ENCODE measurements at places on chromosomes 6 and 20.

DNA sequence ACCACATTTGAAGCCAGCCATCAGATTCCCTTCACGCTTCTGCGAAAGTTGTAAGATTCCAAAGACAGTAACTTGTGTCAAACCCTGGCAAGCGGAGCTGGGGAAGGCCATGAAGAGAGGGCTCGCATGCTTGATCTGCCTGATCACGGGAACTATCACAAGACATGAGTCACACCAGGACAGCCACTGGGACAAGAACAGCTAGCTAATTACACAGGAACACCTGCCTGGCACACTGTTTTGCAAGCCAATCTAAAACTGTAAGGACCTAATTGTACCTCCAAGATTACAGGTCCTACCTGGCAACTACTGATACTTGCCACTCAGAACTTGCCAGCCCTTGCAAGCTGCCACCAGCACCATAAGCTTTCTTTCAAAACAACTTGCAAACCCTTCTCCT lies 289.3 kb downstream of the KIF16B start:
- no peak for DNase-seq

DNA sequence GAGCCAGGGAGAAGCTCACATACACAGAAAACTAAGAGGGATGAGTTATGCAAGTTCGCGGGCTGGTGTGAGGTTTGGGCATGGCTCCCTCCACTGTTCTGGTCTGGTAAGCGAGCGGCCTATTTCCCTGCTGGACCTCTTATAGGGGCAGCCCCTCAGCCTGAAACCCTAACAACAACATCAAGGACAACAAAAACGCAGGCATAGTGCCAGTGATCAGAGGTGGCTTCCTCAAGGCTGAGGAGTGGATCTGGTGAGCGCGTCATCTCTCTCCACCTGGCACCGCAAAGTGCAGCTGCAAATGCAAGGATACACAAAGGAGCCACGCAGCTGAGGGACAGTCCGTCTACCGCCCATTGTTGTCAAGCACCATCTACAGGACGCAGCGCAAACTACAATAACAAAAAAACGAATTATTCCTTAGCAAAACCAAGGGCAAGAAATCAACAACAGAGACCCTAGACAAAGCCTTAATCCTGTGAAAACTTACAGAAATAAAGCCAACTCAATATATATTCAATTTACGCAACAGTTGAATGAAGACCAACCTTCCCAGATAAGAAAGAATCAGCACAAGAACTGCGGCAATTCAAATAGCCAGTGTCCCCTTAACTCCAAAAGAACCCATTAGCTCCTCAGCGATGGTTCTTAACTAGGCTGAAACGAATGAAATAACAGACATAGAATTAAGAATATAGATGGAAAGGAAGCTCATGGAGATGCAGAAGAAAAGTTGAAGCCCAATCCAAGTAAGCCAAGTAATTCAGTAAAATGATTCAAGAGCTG lies 9.2 kb upstream of the DEFB110 start:
- DNase-seq: no peak

GRCh38 chr6:79640146-79641111 lies 9.3 kb downstream of the SH3BGRL2 start:
- DNase-seq: no peak

GRCh38 chr6:112626468-112627082 lies 279.4 kb downstream of the RFPL4B start:
- DNase-seq: no peak

DNA sequence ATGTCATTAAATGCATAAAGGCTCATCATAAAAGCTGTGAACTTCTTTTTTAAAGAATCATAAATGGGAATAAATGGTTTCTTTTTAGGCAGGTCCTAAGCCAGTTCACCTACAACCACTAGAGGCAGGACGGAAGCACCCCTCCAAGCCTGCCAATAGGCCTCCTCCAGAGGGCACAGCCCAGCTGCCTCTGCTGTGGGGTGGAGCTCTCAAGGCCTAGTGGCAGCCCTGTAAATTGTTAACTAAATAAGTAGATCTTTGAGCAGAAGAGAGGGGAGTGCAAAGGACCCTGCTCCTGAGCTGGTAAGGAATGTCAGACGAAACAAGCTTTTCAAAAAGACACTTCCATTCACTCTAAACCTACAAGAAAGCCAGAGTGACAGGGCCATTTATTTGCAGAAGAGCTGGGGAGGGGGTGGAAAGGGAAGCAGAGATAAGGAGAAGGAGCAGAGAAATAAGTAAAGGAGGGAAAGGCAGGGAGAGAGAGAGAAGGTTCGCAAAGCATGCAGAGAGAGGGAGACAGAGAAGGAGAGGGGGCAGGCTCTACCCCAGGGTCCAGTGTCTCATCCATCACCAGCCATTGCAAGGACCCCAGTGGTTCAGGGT lies 18.0 kb upstream of the MAFB start:
- DNase-seq: no peak

GRCh38 chr20:19451231-19451922 lies 238.9 kb downstream of the SLC24A3 start:
- DNase-seq: no peak

DNA sequence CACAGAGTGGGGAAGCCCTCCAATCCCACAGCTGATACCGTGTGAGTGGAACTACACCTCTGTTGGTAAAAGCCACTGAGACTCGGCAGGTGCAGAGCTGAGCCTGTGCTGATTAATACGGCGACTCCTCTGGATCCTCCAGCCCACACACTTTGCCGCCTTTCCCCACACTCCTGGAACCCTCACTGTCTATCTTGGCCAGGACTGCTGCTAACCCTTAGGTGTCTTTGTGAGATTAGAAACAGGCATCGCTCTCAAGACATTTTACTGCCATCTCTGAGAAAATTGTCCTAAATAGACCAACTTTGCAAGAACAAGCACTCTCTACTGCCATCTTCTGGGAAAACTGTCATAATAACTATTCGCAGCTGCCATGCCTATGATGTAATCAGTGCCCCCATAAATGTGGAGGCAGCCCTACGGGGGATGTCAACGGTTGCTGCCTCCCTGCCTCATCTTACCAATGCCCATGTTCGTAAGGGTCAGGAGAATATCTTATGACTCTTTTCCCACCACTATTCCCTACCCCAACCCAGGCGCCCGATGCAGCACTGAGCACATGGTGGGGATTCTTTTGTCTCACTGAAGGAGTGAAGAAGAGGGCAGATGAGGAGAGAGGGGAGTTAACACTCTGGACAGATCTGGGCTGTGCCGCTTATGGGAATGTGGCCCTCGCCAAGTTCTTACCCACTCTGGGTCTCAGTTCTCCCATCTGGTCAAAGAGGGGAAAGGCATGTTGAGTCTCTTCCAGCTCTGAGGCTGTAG lies 26.1 kb upstream of the KCNB1 start:
- DNase-seq: peak; percentile 33

GRCh38 chr20:21174516-21175239 lies 48.8 kb downstream of the KIZ start:
- no peak for DNase-seq

DNA sequence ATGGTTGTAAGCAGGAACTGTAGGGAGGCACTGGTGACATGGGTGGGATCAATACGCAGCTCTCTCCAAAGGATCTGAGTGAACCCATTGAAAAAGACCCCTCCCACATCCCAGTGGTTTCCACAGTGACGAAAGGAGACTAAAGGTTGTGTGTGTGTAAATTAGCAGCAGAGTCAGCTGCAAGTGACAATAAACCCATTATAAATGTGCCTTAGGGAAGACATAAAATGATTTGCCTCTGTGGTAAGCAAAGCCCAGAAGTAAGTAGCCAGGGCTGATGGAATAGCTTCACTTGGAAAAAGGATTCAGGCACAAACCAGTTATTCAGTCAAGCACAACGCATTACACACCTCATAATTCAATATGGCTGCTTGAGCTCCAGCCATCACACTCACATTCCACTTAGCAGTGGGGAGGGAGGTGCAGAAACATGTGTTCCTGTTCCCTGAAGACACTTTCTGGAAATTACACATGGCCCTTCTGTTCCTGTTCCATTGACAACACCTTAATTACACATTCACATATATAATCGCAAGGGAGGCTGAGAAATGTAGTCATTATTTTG lies 231.4 kb downstream of the PREX1 start:
- no peak for DNase-seq

- DNase-seq: no peak
These were observed 169.5 kb downstream of the SLC24A3 start for GRCh38 chr20:19381947-19382346.

DNA sequence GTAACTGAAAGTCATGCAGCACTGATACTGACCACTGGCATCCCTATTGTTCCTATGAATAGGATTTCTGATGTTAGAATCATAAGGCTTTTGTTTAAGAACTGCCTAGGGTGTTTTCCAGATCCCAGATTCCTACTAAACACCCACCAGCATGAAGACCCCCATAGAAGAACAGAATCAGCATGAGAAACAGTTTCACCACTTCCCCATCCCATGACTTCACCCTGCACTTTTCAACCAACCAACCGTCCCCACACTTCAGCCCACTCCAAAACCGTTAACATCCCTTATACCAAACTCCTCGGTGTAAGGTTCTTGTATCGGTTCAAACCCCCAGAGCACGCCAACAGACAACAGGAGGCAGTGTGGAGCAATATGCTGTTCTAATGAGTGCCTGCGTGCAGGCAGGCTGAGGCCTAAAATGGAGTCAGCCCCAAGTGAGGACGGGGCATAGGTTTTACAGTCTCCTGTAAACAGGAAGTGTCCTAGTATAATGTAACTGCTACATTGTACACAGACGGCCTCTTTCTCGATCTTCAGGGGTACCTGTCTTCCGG lies 11.4 kb upstream of the SSTR4 start:
- no peak for DNase-seq

DNA sequence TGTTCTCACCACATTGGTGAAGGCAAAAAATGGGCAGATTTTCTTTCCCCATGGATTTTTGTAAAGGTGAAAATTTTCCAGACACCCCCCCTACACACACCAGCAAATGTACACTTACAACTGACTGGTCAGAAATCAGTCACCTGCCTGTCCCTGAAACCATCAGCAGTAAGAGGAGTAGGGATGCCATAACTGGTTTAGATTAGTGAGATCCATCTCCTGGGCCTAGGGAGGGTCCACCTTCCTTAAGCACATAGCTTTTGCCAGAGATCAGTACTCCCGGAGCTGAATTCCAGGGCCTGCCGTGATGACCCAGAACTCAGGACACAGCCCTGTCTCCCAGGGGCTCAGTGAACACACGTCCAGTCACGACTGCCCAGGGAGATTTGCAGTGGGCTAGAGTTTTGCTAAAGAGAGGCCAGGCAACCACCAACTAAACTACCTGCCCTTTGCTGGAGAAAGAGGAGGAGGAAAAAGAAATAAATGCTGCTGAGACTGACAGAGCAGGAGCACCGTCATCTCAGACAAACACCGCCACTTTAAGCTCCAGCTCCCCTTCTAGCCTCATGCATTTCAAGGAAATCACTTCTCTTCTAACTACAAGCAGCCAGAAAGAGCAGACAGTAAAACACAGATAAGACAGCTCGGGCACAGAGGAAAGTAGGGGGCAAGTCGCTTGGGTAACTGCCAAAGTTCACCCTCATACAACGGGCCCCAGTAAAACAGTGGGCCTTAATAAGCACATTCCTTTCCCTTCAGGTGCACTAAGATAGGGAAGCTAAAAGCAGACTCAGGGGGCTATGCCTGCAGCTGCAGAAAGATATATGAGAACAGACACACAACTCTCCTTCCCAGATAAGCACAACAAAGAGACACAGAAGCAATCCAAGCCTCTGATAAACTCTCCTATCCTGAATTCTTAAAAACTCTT lies 82.6 kb upstream of the SPTLC3 start:
- DNase-seq: no peak

- DNase-seq: no peak
These were observed 329 bp upstream of the ZKSCAN3 start for GRCh38 chr6:28349344-28349891.

GRCh38 chr20:51360451-51361201 lies 181.9 kb downstream of the NFATC2 start:
- DNase-seq: no peak

- DNase-seq: no peak
These were observed 89.2 kb downstream of the DNAH8 start for GRCh38 chr6:38804358-38804757.

GRCh38 chr6:154930451-154930851 lies 64.7 kb upstream of the TIAM2 start:
- no peak for DNase-seq

DNA sequence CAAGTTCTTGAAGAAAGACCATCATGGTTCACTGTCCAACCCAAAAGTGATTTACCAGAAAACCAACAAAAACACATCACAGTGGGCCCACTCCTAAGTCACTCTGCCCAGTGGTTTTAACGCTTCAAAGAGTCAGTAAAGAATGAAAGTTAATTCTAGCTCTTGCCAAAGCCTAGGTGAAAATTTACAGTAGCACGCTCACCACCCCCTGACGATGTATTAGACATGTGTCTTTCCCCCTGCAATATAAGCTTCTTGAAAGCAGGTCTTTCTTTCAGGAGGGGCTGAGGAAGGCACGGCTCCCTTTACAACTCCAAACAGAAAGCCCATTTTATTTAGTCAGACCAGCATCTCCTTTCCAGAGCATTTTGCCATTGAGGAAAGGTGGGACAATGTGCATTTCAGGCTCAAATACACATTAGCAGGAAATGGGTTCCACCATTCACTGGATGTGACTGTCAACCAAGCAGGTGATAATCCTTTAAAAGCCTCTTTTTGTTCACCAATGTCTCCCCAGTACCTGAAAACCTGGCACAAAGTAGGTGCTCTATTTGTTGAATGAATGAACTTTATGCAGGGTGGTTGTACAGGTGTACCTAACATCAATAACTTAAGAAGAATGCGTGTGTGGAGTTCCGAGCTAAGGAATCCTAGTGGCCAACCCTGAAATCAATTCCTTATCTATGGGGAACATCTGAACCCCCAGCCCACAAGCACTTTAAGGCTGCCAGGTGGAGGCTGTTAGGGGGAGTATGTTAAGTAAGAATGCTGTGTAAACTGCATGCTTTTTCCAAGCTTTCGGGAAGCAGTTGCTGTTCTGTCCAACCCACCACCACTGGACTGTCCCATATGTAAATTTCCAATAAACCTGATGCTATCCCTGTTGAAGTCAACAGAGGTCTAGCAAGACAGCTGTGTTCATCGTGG lies 11.4 kb downstream of the EZR start:
- DNase-seq: no peak

DNA sequence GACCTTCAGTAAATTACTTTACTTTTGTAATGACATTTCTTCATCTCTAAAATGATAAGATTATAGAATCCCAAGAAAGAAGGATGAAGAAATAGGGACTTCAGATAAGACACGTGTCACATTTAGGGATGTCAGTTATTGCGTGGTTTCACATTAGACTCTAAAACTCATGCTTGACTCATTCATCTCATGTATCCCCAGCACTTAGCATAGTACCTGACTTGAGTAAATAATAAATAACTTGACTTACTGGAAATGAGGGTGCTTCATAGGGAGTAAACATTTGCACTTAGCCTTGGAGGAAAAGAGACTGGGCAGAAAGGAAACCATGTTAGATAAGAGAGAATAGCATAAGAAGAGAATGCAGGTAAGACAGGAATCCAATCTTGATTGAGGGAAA lies 37.2 kb downstream of the VTA1 start:
- DNase-seq: no peak

- DNase-seq: no peak
These were observed at the start of gene POPDC3 for GRCh38 chr6:105179244-105180065. Gene POPDC3, minus strand, starts transcription at chr6:105180014. Its CDS starts 18,105 bp downstream, at chr6:105161909.

GRCh38 chr6:79377888-79378348 lies 143.4 kb upstream of the HMGN3 start:
- DNase-seq: no peak

Measured in CD4-positive, alpha-beta T cell treated with Interleukin-2 at 100 ng/mL for 4 hours (primary cell).